ENCODE measurements at places on chromosomes 4 and X.

GRCh38 chr4:3473996-3474765 lies 11.1 kb downstream of the DOK7 start:
- no peak for ATAC-seq

DNA sequence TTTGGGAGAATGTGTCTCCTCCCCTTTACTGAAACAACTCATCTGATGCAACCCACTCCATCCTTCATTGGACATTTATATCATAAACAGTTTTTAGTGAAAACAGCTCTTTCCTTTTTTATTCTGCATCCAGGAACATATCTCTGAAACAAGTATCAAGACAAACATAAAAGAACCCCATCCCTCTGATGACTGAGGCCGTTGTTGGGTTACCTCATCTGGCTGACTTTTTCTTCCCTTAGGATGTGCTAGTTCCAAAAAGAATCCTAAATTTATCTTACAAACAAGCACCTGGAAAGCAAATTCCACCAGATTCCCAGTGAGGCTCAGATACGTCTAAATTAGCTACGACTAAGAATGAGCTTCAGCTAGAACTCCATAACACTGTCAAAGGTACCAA lies 483.7 kb upstream of the INTU start:
- ATAC-seq = no peak

DNA sequence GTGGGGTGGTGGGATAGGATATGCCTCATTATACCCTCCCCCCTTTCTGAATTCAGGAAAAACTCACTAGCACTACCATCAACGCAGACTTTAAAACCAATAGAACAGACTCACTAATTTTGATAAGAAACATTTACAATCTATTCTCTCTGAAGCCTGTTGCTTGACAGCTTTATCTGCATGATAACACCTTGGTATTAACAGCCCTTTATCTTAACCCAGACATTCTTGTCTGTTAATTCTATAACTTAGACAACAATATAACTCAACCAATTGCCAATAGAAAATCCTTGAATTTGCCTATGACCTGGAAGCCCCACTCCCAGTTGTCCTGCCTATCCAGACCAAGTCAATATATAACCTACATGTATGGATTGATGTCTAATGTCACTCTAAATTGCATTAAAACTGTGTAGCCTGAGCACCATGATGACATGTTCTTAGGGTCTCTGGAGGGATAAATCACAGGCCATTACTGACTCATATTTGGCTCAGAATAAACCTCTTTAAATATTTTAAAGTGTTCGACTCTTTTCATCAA lies 1.5 kb upstream of the UGT2A3 start:
- no peak for ATAC-seq

GRCh38 chr4:26003056-26003455 lies 89.0 kb downstream of the SMIM20 start:
- no peak for ATAC-seq

GRCh38 chrX:119604766-119605463 lies 1.3 kb downstream of the NKRF start:
- no peak for ATAC-seq

- peak; percentile 80 for ATAC-seq
Observed at GRCh38 chrX:148024425-148025148, 43.5 kb downstream of the FMR1NB start.

GRCh38 chr4:27123123-27123768 lies 262.6 kb downstream of the STIM2 start:
- ATAC-seq = no peak
